ENCODE measurements at places on chromosomes 4 and X.
A peak's percentile ranks its signal among the peaks of the same experiment; 100 is the strongest.

GRCh38 chr4:69095301-69095731 is 958 bp upstream of the UGT2B7 start:
- no peaks in the 10 kb centered on the region for H3K27me3 ChIP-seq
- no peak for DNase-seq
- no peaks in the 10 kb centered on the region for H3K36me3 ChIP-seq
- H3K4me3 ChIP-seq, result no peak overlapping the region
- peaks cover 6% of the 10 kb centered on the region for H3K4me1 ChIP-seq

DNA sequence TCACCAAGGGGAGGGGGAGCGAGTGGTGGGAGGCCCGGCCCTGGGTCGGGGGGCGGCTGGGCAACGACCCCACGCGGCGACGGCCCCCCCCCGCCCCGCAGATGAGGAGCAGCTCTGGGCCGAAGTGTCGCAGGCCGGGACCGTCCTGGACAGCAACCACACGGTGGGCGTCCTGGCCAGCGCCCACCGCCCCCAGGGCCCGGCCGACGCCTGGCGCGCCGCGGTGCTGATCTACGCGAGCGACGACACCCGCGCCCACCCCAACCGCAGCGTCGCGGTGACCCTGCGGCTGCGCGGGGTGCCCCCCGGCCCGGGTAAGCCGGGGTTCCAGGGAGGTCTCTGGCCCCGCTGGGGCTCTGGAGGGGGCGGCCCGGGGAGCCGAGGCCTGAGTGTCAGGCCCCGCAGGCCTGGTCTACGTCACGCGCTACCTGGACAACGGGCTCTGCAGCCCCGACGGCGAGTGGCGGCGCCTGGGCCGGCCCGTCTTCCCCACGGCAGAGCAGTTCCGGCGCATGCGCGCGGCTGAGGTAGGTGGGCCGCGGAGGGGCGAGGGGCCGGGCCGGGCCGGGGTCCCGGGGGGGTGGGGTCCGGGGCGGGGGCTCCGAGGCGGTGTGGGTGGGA is 8.7 kb upstream of the FGFRL1 start:
- H3K4me1 ChIP-seq, result no peaks in the 10 kb centered on the region
- H3K4me3 ChIP-seq, result no peak overlapping the region
- no peak overlapping the region for H3K27ac ChIP-seq
- DNase-seq, result peak; percentile 41
- no peaks in the 10 kb centered on the region for H3K36me3 ChIP-seq
- H3K27me3 ChIP-seq, result peaks cover 85% of the 10 kb centered on the region

DNA sequence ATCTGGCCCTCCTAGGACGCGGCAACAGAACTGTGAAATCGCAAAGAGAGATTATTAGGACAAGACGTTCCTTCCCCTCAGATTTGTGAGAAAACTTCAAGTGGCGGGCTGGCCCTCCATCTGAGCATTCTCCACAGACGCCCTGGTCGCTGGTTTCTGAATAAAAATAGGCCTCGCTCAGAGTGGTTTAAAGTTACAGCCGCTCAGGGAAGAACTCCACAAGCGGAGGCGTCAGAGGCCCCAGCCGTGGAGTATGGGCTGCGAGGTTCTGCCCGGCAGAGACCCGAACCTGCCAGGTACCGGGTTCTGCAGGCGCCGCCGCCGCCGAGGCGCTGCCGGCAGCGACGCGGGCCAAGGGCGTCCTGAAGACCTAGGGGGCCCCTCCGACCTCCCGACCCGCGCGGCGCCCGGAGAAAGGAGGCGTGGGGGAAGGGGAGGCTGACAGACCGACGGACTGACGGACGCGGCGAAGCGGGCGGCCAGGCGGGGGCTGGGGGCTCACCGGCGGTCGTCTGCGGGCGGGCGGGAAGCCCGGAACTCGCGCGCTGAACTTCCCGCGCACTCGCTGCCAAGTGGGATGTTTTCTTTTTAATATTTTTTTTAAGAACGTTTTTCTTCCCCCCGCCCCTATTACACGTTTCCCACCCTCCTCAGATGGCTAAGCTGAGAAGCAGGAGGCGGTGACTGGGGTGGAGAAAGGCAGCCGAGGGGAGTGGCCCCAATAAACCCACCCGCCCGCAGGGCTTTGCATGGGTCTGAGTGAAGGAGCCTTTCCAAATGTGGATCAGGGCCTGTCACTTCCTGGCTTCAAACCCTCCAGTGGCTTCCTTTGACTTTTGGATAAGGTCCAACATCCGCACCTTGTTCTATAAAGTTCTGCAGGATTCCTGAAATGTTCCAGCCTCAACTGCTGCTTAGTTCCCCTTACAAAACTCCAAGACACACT is at the start of gene PABPC4L:
Gene PABPC4L (minus strand): TSS at position 574 of the 946 bp plus-strand sequence. CDS start 770 bp downstream, outside the sequence.
- peaks cover 13% of the 10 kb centered on the region for H3K27me3 ChIP-seq
- no peak within 1 kb of the TSS for H3K27ac ChIP-seq
- H3K4me1 ChIP-seq, result peaks cover 33% of the 10 kb centered on the region
- H3K4me3 ChIP-seq, result peak within 1 kb of the TSS; percentile 68
- peak; percentile 59 for DNase-seq
- peaks cover 16% of the 10 kb centered on the region for H3K36me3 ChIP-seq

DNA sequence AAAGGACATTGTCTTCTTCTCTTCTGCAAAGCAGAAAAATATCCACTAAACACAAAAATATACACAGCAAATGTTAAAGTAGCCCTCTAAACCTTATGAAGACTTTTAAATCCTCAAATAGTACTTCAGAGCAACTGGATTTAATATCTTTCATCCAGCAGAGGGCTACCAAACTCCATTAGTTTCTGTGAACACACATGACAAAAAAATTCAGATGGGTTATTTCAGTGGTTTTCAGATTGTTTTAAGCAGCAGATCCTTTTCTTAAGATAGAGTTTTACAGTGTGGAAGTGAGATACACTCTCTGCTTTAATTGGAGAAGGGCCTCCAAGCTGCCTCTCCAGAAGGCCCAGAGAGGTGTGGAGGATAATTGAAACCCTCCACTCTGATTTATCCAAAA is 56.7 kb downstream of the ANK2 start:
- no peaks in the 10 kb centered on the region for H3K36me3 ChIP-seq
- H3K27me3 ChIP-seq, result no peaks in the 10 kb centered on the region
- no peak overlapping the region for H3K4me3 ChIP-seq
- H3K4me1 ChIP-seq, result peaks cover 22% of the 10 kb centered on the region
- DNase-seq, result no peak

GRCh38 chr4:74904509-74905065 is 28.3 kb upstream of the PARM1 start:
- no peak for DNase-seq
- no peak overlapping the region for H3K4me3 ChIP-seq
- H3K27me3 ChIP-seq, result no peaks in the 10 kb centered on the region
- peaks cover 3% of the 10 kb centered on the region for H3K4me1 ChIP-seq
- H3K27ac ChIP-seq, result no peak overlapping the region

DNA sequence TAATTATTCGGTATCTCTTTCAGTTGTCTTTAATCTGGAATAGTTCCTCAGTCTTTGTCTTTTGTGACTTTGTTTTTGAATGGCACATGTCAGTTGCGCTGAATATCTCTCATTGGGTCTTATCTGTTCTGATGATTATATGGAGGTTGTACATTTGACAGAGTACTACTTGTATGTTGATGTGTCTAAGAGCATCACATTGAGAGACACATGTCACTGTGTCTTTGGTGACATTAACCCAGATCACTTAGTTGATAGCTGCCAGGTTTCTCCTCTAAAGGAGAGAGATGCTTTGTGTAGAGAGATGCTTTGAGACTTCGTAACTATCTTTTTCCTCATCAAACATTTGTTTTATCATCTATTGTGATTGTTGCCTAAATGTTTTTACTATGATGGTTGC is 92.1 kb downstream of the USP9X start:
- DNase-seq, result no peak
- no peak overlapping the region for H3K4me3 ChIP-seq
- peak overlapping the region; percentile 34 for H3K27ac ChIP-seq

GRCh38 chr4:75708218-75708691 is 16.1 kb upstream of the USO1 start:
- H3K4me3 ChIP-seq, result no peak overlapping the region
- peak overlapping the region; percentile 92 for H3K27ac ChIP-seq
- H3K36me3 ChIP-seq, result peaks cover 2% of the 10 kb centered on the region
- DNase-seq, result peak; percentile 23
- no peaks in the 10 kb centered on the region for H3K27me3 ChIP-seq

GRCh38 chr4:94758141-94758699 is 465 bp downstream of the BMPR1B start:
- peaks cover 70% of the 10 kb centered on the region for H3K27me3 ChIP-seq
- no peak overlapping the region for H3K27ac ChIP-seq
- no peaks in the 10 kb centered on the region for H3K36me3 ChIP-seq
- peaks cover 15% of the 10 kb centered on the region for H3K4me1 ChIP-seq
- H3K4me3 ChIP-seq, result peak overlapping the region; percentile 80

GRCh38 chr4:135838889-135839288 is 1637.3 kb upstream of the PABPC4L start:
- no peak for DNase-seq
- H3K27ac ChIP-seq, result no peak overlapping the region
- H3K27me3 ChIP-seq, result no peaks in the 10 kb centered on the region
- H3K36me3 ChIP-seq, result no peaks in the 10 kb centered on the region
- H3K4me1 ChIP-seq, result peaks cover 4% of the 10 kb centered on the region

DNA sequence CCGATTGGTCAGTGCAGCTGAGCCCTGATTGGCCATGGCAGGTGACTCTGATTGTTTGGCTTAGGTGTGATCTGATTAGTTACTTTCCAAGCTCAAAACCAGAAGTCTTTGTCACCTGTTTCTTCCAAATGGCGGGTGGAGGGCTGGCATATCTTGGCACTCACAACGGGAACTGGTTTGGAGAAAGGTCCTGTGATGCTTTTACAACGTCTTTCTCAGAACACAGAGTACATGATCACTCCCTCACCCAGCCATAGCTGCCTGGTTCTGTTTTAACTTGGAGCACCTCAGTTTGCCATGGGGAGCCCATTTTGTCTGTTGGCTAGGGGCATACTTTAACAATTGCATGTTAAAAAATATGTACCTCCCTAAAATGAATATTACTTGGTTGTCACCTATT is 13.0 kb upstream of the XK start:
- no peaks in the 10 kb centered on the region for H3K36me3 ChIP-seq
- no peak for DNase-seq
- H3K4me1 ChIP-seq, result no peaks in the 10 kb centered on the region
- no peaks in the 10 kb centered on the region for H3K27me3 ChIP-seq

DNA sequence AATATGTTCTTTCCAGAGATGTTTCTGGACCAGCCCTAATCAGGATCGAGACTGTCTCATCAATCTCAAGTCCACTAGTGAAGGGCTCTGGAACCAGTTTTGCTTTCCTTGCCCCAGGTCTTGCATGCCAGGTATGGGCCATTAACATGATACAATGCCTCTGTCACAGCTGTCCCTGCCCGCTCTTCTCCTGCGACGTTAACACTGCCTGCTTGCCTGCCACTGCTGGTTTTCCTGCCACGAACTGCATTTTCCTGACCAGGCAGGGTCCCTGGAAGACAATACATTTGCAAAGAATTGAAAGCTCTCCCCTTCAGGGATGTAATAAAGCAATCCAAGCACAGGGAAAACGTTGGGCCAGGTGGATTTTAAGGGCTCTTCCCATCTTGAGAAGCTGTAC is 200.3 kb downstream of the MID1 start:
- H3K27me3 ChIP-seq, result no peaks in the 10 kb centered on the region
- no peak overlapping the region for H3K27ac ChIP-seq
- peaks cover 4% of the 10 kb centered on the region for H3K4me1 ChIP-seq
- H3K4me3 ChIP-seq, result no peak overlapping the region

DNA sequence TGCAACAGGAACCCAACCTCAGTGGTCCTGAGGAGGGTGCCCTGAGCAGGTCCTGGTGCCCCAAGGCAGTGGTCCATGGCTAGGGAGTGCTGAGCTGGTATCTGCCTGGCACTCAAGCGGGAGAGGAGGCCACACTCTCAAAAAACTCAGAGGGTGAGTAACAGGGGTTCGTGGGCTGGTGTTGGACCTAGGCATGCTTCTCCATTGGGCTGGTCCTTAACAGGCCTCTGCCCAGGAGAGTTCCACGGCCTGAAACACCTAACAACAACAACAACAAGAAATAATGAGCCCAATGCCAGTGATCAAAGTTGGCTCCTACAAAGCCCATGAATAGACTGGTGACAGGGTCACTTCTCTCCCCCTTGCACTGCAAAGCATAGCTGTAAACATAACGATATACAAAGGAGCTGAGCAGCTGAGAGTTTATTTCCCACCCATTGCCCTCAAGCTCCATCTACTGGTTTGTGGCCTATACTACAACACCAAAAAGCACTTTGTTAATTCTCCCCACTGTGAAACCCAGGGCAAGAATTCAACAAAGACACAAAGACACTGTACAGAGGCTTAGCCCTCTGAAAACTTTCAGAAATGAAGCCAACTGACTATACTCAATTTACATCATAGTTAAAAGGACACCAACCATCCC is 736.1 kb upstream of the ADGRL3 start:
- no peak overlapping the region for H3K4me3 ChIP-seq
- no peak for DNase-seq
- no peaks in the 10 kb centered on the region for H3K27me3 ChIP-seq
- no peaks in the 10 kb centered on the region for H3K36me3 ChIP-seq
- H3K4me1 ChIP-seq, result no peaks in the 10 kb centered on the region
- H3K27ac ChIP-seq, result no peak overlapping the region
